GM12865 (cell line): ENCODE measurements at places on chromosomes 6 and 20.
A peak's percentile ranks its signal among the peaks of the same experiment; 100 is the strongest.

- no peak for DNase-seq
Measured at GRCh38 chr20:44649976-44650375, 1.5 kb downstream of the ADA start.

- no peak for DNase-seq
Measured at GRCh38 chr20:20395903-20396568, 28.1 kb downstream of the INSM1 start.

DNA sequence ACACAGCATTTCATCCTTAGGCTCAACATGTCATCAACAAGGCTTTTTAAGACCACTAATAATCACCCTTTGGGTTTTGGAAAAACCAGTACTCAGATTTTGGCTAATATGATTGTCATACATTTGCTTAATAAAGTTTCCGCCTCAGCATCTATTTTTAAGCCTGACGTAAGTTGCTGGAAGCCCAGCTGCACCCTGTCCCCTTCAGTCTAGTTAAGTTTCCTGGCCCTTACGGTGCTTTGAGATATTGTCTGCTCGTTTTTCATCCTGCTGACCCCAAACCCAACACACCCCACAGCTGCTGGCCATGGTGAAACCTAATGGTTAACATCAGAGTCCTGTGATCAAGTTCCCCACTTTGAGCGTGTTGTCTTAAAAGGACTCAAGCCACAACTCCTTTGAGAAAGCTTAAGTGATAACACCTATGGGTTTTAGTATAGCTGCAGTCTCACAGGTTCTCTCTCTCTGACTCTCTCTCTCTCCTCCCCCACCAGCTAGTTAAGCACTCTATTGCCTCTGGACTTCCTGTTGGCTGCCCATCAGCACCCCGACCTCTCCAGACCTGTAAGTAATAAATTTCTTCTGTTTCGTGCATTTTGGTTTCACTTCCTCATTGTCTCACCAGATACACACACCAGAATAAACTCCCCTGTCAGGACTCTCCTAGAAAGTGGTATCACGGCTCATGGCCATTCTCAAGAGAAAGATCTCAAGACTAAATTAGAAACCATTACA lies 802.0 kb downstream of the C6orf118 start:
- DNase-seq: peak; percentile 89

GRCh38 chr6:1770435-1770843 lies 160.7 kb downstream of the FOXC1 start:
- peak; percentile 72 for DNase-seq

GRCh38 chr6:112827793-112828192 lies 480.7 kb downstream of the RFPL4B start:
- DNase-seq: peak; percentile 77

GRCh38 chr20:16926626-16927430 lies 178.7 kb downstream of the OTOR start:
- DNase-seq: no peak

- no peak for DNase-seq
Measured at GRCh38 chr20:50193199-50193835, 2.7 kb downstream of the CEBPB start.

- no peak for DNase-seq
Measured at GRCh38 chr6:145206247-145206907, 528.9 kb downstream of the EPM2A start.

DNA sequence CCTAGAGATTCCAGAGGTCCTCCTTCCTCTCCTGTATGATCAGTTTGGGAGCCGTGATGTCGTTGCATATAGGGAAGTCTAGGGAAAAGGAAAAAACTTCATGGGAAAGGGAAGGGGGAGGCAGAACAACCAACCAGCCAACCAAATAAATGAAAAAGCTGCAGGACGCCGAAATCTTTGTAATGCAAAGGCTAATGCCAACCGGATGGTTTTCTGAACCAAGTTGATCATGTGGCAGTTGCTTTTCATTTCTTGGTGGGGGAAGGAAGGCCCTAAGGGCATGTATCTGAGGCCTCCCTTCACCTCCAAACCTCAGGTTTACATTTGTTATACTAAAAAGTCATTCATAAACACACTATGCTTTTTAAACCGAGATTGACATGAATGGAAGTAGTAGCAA lies 167.2 kb downstream of the ARID1B start:
- DNase-seq: no peak

GRCh38 chr6:151437401-151437800 lies 14.5 kb downstream of the RMND1 start:
- DNase-seq: no peak

GRCh38 chr6:157304899-157305663 lies 18.2 kb downstream of the TMEM242 start:
- no peak for DNase-seq

GRCh38 chr20:50305636-50306477 lies 115.2 kb downstream of the CEBPB start:
- no peak for DNase-seq

- DNase-seq: peak; percentile 44
Measured at GRCh38 chr6:31659649-31660380, 763 bp downstream of the C6orf47 start.

DNA sequence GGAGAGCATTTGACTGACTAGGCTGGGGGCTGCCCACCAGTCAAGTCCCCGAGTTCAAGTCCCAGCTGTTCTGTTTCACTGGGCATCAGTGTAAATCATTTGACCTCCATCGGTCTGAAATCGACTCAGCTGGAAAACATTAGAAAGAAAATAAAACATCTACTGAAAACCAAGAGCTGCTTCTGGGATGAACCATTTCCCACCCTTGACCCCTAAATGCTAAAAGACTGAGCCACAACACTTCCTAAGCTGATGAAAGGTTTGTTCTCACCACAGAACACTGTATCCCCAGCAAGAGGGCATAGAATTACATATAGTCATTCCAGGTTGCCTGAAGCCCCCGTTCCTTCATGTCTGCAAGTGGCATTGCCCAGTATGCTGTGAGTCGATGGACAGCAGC lies 237.0 kb upstream of the TAB2 start:
- no peak for DNase-seq

DNA sequence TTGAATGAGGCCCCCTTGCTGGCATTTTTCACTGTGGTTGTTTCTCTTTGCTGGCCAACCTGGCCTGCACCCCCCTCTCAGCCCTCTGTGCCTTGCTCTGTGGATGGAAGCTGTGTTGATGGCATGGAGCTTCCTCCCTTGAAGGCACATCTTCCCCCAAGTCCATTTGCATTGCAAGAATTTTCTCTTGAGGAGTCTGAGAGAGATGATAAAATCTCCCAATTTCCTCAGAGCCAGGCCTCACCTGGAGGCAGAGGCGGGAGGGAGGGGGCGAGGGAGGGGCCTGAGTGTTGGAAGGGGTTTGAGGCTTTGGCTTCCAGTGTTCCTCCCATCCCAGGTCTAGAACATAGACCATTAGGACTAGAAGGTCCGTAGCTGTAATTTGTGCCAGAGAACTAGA lies 175.1 kb downstream of the SCP2D1 start:
- DNase-seq: no peak

- DNase-seq: no peak
Measured at GRCh38 chr20:40807821-40808170, 118.8 kb upstream of the MAFB start.

DNA sequence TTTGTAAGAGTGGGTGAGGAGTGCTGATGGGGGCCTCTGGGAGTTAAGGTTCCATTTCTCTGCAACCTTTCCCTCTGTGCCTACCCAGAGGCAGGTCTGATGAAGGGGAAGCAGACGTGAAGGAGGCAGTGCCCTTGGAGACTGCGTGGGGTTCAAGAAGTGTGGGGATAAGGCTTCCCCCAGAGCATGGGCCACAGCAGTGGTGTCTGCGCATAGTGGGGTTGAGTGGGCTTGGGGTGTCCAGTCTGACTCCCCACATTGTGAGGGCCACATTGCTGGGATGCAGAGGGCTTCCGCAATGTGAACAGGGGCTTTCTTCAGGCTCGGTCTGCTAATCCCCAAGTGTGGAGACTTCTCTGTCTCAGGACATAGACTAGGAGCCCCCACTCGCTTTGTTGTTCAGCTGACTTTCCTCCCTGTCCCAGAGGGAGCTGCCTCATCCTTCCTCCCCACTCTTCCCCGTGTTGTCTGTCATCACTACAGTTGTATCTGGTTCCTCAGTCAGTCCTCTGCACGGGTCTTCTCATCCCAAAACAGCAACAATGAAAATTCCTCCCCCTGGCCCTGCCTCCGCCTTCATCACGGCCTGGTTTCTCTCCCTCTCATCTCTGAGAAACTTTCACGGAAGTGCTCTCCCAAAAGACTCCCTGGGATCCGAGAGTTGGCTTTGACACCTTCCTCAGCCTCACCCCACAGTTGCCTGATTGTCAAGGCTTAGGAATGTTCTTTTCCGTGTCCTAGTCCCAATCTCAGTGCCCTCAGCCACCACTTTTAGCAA lies 2.8 kb downstream of the EBF4 start:
- no peak for DNase-seq

GRCh38 chr6:79814940-79815339 lies 132.4 kb downstream of the ELOVL4 start:
- DNase-seq: no peak

GRCh38 chr6:164690702-164691500 lies 618.5 kb downstream of the C6orf118 start:
- DNase-seq: no peak

GRCh38 chr20:20695250-20695816 lies 17.1 kb downstream of the RALGAPA2 start:
- DNase-seq: no peak

GRCh38 chr20:25453035-25453810 lies 45.8 kb downstream of the GINS1 start:
- no peak for DNase-seq

- DNase-seq: no peak
Measured at GRCh38 chr6:3518356-3519190, 61.7 kb upstream of the SLC22A23 start.

DNA sequence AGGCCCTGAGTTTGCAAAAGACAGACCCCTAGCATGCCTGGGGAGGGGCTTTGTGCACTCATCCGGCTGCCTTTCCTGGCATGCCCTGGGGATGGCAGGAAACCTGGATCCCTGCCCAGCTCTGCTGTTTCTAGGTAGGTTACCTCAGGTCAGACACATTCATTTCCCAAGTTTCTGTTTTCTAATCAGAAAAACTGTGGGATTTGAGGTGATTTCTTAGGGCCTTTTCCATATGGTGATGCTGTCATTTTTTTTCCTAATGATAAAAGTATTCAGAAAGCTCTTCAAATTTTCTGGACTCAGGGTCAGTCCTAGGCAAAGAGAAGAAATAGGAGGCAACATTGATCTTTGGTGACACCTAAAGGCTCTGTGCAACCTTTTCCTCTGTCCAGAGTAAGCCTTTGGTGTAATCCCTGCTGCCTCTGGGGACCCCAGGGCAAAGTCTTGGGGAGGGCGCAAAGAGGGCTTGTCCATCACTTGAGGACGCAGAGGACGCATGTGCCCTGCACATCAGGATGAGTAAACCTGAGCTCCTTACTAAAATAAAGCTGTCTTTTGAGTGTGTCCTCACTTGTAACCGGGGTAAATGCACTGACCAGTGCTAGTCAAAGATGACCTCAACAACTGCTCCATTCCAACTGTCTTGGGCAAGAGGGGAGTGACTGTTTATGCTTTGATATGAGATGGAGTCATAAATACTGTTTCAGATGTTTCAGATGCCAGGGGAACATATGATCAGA lies 13.5 kb upstream of the TRAM2 start:
- no peak for DNase-seq

GRCh38 chr6:164130151-164130550 lies 715.6 kb downstream of the QKI start:
- DNase-seq: no peak

DNA sequence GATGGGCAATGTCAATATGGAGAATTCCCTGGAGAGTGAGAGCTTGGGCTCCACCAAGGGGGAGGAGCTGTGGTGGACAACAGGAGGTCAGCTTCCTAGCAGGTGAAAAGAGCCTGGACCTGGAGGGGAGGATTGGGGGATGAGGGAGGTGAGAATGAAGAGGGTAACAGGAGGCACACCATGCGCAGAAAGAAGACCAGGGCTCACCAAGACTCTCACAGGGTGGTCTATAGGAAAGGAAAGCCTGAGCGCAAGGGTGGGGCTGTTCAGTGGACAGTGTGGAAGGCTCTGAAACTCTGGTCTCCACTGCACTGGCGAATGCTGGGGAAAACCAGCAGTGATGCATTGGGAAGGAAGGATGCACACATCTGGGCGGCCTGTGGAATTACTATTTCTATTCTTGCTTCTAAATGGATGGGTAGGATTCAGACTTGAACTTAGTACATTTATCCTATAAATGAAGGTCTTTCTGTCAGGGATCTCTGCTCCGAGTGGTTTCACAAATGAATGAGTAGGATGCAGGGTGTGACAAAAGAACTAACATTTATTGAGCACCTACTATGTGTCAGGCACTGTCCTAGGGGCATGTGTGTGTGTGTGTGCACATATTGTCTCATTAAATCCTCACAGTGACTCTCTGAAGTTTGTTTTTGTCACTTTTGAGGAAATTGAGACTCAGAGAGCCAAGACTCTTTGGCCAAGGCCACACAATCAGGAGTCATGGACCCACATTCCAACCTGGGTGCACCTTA lies 152.7 kb downstream of the CD83 start:
- DNase-seq: no peak

GRCh38 chr6:100078509-100078908 lies 84.5 kb upstream of the MCHR2 start:
- DNase-seq: peak; percentile 5

- DNase-seq: no peak
Measured at GRCh38 chr6:47188588-47189021, 121.1 kb downstream of the TNFRSF21 start.

DNA sequence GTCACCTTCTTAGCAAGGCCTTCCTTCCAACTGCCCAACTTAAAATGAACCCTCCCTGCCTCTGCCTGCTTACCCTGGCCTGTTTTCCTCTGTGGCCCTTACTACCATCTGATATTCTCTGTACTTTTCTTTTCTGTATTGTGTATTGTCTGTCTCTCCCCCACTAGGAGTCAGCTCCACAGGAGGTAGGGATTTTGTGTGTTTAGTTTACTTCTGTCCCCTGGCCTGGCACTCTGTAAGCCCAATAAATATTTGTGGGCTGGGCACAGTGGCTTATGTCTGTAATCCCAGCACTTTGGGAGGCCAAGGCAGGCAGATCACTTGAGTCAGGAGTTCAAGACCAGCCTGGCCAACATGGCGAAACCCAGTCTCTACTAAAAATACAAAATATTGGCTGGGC lies 72.8 kb downstream of the RIPOR3 start:
- DNase-seq: no peak

GRCh38 chr6:155493694-155494143 lies 38.1 kb upstream of the NOX3 start:
- DNase-seq: peak; percentile 88

DNA sequence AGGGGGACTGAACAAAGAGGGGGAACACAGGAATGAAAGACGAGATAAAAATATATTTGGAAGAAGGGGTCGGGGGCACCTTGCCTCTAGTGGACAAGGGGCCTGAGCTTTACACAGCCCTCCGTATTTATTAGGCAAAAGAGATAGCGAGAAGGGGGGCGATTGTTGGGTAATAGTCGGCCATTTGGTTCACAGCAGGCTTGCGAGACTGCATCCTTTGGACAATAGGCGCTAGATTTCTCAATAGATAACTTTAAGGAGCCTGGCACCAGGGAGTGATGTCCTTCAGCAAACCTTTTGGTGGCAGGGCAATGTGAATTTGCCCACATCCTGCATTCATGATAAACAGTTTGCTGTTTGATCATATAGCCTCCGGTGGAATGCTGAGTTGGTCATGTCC lies 3.0 kb upstream of the NANP start:
- no peak for DNase-seq
